Stimulated activated CD8-positive, alpha-beta memory T cell treated with anti-CD3 and anti-CD28 coated beads, Interleukin-15, amount 100 ng/mL, for 1 hour (primary cell): ENCODE measurements at places on chromosomes 7 and 10.
A peak's percentile ranks its signal among the peaks of the same experiment; 100 is the strongest.

GRCh38 chr10:77004917-77005564 lies 632.6 kb downstream of the KCNMA1 start:
- DNase-seq, result no peak

DNA sequence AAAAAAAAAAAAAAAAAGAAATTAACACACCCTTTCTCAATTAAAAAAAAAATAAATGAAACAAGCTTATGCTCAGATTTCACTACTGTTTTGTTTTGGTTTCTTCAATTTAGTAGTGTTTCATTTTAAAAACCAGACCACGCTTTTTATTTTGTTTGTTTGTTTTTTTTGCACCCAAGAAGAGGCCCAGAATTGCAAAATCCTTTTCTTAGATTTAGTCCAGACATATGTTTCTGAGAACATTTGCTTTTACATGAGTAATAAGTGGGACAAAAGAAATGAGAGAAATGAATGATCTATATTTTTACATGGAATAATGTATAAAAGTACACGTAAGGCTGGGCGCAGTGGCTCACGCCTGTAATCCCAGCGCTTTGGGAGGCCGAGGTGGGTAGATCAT lies 34.5 kb upstream of the CAMK1D start:
- no peak for DNase-seq

DNA sequence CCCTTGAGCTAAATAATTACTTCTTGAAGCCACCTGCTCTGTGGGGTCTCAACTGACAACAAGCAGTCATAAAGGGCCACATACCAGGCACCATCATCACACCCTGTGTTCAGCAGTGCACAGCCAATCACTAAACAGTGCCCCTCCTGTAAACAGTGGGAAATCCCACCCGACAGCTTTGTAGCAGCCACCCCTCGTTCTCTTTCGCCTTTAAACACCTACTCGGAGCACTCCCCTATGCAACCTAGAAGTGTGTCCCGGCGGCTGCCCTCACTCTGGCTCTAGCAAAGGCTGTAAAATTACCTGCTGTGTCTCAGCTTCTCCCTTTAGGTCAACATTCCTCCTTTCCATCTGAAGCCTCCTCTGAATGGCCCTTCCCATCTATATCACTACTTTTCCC lies 111.9 kb downstream of the TCERG1L start:
- no peak for DNase-seq

DNA sequence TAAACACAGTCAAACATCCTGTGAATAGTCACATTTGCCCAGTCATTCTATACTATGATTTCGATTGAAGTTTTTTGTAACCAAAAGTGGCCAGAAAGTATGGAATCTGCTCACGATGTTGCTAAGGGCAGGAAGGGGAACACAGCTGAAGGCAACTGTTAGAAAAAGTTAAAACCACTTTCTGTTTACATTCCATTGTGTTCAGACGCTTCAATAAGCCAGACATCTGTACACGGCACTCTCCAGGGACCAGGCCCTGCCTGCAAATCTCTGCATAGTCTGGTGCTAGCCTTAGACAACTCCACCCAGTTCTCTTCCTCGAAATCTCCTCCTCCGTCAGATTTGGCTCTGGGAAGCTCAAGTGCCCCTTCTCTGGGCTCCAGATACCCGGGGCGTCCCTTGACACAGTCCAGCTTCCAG lies 17.1 kb upstream of the TMEM120A start:
- no peak for DNase-seq

DNA sequence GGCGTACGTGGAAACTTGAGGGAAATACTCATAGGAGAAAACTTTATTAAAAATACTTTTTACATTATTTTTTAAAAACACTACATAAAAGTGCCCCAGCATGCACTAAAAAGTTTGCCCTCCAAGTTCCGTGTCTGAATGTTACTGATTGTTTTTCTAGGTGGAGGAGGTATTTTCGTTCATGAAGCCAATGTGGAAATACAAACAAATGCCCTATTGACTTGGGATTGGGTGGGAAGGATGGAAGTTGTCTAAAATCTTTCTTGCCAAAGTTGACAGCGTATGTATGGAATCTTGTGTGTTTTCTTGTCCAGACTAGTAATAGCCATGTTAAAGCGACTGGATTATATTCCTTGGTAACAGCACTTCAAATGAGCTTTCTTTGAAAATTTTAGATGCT lies 1.2 kb downstream of the PROSER2 start:
- no peak for DNase-seq

DNA sequence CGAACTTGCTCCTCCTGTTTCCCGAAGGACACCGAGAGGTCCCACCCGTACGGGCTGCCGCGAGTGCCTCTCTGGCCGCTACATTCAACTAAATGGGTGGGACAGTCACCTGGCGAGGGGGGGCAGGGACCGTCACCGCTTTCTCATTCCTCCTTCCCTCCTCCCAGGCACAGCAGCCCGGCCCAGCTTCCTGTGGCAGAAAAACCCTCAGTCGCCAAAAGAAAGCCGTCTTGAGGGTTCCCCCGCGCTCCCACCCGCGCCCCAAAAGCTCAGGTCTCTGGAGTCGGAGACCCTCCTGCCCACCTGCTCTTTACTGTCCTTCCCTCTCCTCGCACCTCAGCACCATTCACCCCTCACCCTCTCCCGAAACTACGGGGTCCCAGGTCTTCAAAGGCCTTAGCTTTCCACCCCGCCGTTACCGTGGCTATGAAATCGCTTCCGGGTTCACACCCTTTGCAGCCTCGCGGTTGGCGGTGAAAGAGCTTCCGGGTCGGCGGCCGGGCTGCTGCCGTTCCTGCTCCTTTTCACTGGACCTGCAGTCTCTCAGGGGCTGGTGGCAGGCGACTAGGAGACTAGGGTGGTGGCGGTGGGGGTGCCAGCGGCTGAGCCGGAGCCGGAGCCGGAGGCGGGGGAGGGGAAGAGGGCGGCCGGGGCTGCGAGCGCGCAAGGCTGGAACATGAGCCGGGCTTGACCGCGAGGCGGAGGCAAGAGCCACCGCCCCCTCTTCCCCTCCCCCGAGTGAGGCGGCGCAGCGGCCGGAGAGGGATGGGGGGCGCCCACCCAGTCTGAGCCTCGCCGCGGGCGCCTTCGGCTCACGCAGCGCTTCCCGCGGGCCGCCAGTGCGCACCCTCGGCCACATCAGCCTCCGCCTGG lies at the start of the genes ANKIB1 and KRIT1:
Gene ANKIB1, plus strand, starts transcription at position 488 of the 873 bp plus-strand sequence. CDS start 49,005 bp downstream, outside the sequence.
Gene KRIT1, minus strand, starts transcription at position 428 of the 873 bp plus-strand sequence. CDS start 3,779 bp downstream, outside the sequence.
- peak; percentile 73 for DNase-seq

DNA sequence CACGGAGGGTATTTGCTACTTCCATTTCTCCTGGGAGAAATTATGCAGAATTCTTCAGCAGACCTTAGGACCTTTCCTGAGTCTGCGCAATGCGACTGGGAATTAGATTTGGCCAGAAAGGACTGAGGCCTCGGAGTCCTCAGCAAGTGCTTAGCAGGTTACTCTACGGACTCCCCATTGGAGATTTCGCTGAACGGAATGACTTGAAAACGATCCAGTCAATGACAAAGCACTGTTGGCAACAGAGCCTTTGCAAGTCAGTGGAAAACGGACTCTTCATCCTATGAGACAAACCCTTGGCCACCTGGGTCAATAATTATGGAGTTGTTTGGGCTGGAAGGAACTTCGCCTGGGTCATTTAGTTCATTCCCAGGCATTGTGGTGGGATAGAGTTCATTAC lies 107.4 kb downstream of the FAM204A start:
- DNase-seq, result no peak

DNA sequence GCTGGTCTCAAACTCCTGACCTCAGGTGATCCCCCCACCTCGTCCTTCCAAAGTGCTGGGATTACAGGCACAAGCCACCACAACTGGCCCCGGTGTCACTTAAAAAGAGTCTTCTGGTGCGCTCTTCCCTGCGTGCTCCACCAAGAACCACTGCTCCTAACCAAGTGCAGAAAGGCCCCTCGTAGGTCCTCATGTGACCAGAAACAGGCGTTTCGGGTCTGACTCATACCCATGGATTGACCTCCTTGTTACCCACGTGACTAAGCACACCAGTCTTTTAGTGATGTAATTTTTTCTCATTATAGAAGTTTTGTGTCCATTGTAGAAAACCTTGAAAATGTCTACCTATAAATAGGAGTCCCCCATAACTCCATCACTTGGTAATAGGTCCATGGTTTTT lies 13.9 kb downstream of the FKBP6 start:
- DNase-seq, result no peak

DNA sequence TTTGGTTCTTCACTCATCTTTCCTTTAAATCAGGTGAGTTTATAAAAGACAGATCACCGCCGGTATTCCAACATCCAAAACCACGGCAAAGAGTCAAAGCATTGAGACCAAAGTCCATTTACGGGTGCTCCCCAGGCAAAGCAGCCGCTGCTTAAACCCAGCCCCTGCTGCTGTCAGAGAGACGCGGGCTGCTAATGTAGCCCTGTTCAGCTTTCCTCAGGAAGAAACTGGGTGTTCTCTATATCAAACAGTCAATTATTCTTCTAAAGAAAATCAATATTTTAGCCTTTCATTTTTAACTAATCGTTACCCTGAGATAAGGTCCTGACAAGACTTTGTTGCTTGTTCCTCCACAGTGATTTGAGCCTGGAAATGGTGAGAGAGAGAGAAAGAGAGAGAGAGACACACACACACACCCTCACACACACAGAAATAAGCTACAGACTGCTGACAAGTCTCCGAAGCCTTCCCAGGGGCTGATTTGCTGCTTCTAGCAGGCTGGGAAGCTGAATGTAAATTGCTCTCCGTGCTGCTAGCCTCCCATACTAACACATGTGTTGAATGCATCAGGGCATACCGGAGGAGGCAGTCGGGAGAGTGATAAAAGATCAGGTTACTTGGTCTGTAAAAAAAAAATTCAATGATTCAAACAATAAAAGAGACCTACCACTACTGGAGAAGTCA lies 183.0 kb upstream of the ANK3 start:
- no peak for DNase-seq

GRCh38 chr7:12647364-12648219 lies 39.8 kb upstream of the ARL4A start:
- DNase-seq, result no peak
